ENCODE measurements at places on chromosomes 11 and 22. TPM values are rescaled to one million over a fixed set of nuclear protein-coding genes. Genes with fewer than 3 reads are reported as not detected.

- no peak for DNase-seq
These were observed 238.1 kb upstream of the BLID start for GRCh38 chr11:122354025-122354697.

TUG1 gene
- 250 TPM for polyA plus RNA-seq

- DNase-seq: no peak
These were observed 5.1 kb upstream of the PPP6R3 start for GRCh38 chr11:68455485-68455884.

DNA sequence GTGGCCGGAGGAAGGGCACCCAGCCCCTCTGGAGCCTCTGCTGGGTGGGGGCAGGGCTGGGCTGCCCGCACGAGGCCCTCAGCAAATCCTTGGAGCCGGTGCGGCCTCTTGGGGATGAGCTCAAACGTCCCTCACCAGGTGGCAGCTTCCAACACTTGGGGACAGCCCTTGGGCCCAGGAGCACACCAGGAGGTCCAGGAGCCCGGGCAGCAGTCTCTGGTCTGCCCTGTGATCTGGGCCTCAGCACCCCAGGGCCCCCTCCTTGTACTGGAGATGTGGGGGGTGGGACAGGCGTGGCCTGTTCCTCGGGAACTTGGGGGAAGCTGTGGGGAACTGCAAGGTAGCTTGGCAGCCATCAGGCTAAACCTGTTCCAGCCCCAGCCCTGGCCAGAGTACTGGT lies 40.0 kb downstream of the MOB2 start:
- DNase-seq: no peak

DNA sequence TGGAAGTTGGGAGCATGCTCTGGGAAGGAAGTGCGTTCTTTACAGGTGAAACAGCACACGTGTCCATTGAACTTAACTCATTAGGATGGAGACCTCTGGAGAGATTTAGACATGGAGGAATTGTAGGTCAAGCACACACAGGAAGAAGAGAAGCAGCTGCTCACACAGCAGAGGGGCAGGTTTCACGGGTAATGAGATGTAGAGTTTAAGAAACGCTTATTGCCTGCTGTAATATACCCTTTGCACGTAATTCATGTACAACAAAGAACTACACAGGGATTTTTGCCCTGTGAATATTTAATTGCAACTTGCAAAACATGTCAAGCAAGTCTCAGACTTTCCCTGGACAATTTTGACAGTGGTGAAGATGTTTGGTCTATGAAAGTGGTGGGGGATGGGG lies 508.0 kb downstream of the OPCML start:
- DNase-seq: no peak

DNA sequence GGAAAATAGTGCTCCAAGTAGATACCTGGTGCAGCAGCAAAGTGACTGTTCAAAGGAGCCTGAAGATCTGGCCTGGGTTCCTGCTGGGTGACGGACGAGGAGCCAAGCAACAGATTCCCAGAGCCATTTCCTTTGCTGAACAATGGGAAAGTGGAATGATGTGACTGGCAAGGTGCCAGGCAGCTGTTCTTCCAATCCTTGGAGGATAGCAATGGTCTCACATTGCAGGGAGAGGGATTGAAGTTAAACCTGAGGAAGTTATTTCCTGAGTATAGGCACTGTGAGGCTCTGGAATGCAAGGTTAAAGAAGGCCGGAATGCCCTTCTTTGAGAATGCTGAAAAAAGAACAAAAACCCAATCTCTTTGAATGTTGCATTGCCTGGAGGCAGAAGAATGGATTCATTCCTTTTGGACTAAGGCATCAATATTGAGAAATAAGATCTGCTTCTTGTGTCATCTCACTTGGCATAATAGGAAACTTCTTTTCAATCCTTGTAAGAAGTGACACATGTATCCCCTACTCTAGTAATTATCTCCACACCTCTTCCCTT lies 223.8 kb downstream of the BLID start:
- DNase-seq: no peak

MYOD1 gene
- polyA plus RNA-seq: not detected

PDE3B gene
- 34.5 TPM for polyA plus RNA-seq

DNA sequence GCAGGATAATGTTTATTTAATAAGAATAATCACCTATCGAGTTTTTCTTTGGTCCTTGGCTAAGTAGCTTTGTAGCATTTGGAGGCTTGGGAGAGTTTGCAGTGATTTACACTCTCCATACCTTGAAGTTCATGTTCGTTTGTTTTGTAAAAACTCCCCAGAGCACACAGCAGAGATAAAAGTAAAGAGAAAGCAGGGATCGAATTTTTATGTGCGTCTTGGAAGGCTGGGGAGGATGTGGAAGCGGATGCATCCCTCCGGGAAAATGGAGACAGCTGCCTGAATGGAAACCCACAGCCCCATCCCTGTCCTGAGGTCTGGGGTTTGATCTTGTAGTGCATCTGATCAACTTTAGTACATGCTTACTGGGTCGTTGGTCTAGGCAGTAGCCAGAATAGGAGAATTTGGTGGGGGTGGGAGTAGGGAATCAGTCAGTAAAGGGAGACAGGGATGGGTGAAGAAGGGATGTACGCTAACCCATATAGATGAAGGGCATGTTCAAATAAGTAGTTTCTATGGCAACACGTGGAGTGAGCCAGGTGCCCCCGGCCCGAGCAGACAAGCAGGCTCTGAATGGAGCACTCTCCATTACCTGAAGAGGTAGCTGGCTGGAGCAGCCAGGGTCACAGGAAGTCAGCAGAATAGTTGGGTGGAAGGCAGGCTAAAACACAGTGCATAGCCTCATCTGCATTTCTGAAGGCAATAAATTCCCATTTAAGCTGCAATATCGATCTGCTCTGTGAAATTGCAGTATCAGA lies 147.8 kb downstream of the COMMD9 start:
- no peak for DNase-seq

PKP3 gene
- 11.0 TPM for polyA plus RNA-seq

UBQLNL gene
- 2.2 TPM for polyA plus RNA-seq

SLC22A8 gene
- polyA plus RNA-seq: 0.21 TPM

KCNQ1OT1 gene
- 1.9 TPM for polyA plus RNA-seq

SAA4 gene
- not detected for polyA plus RNA-seq

DNA sequence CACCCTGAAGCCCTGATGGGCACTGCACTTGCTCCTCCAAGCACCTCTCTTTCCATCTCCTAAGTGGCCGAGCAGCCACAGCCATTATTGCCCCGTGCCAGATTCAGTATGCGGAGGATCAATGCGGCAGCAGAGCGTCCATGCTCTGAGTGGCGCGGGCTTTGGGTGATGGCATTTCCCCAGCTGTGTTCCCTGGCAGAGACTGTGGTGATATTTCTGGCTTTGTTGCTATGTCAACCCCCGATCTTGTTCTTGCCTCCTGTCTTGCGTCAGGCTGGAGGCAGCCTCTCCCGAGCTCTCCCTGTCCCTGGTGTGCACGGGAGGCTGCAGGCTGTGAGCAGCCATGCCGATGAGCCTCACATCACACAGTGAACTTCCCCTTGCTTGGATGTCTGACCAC lies 1018.6 kb downstream of the TBC1D22A start:
- DNase-seq: no peak

GRCh38 chr11:47587723-47588326 lies 1.3 kb downstream of the FAM180B start:
- DNase-seq: peak; percentile 83

MMP11 gene
- polyA plus RNA-seq: 8.1 TPM

DNA sequence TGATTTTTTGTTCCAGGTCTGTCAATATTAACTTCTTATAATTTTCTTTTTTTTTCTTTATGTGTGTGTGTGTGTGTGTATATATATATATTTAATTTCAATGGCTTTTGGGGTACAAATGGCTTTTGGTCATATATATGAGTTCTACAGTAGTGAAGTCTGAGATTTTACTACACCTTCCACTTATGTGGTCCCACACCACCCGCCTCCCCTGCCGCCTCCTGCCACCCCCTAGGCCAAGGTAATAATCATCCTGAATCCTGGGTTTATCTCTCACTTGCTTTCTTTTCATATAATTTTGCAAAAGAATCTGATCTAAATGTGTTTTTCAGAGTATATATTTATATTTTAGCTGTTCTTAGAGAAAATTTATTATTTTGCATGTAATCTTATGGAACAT lies 11.1 kb downstream of the NEAT1 start:
- DNase-seq: no peak

OR10AG1 gene
- not detected for polyA plus RNA-seq

GRCh38 chr22:19406281-19406811 lies 25.2 kb downstream of the HIRA start:
- no peak for DNase-seq

OOSP2 gene
- polyA plus RNA-seq: not detected

KRTAP5-10 gene
- polyA plus RNA-seq: 0.27 TPM

MS4A15 gene
- polyA plus RNA-seq: not detected

- DNase-seq: no peak
These were observed at the start of gene MOGAT2 for GRCh38 chr11:75717608-75718418. Gene MOGAT2 (plus strand): TSS chr11:75717838. CDS start chr11:75717889, 51 bp downstream.

DNA sequence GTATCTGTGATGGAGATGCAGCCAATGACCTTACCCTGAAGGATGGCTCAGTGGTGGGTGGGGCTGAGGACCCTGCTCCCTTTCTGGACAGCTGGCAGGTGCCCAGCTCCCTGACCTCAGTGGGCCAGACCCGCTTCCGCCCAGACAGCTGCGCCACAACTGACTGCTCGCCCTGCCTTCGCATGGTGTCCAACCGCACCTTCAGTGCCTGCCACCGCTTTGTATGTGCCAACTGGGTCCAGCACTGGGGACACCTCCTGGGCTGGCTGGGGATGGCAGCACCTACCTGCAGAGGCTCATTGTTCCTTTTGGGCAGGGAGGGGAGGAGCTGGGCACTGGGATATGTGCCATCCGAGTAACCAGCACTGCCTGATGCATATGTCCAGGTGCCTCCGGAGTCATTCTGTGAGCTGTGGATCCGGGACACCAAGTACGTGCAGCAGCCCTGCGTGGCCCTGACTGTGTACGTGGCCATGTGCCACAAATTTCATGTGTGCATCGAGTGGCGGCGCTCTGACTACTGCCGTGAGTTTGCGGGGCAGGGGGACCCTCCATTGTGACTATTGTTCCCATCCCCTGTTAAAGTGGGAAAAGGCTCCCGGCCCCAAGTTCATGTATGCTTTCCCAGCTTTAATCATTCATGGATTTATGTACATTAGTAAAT lies 84.8 kb downstream of the OTOG start:
- no peak for DNase-seq

GRCh38 chr11:10743354-10744000 lies 7.6 kb upstream of the CTR9 start:
- no peak for DNase-seq

DNA sequence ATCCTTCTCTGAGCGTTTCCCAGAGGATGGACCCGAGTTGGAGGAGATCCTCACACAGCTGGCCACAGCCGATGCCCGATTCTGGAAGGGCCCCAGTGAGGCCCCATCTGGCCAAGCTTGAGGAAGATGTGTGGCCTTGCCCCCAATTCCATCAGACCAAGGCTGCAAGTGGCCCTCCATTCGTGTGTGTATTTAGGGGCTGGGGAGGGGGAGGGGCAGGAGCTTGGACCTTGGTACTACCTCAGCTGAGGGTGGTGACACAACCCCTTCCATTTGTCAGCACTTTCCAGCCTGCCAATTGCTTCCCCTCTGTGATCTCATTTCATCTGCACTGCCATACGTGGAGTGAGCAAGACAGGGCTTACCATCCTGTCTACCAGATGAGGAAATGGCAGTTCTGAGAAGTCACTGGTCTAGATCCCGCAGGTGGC lies 1.3 kb upstream of the BBS1 start:
- no peak for DNase-seq

MPPED2 gene
- 3.9 TPM for polyA plus RNA-seq

GRCh38 chr11:111637885-111638284 lies 35.6 kb downstream of the SIK2 start:
- DNase-seq: no peak

OR5B21 gene
- not detected for polyA plus RNA-seq

- no peak for DNase-seq
These were observed 44.8 kb upstream of the ANO3 start for GRCh38 chr11:26287067-26287518.

ZDHHC24 gene
- polyA plus RNA-seq: 6.0 TPM

OR52A1 gene
- polyA plus RNA-seq: 0.03 TPM

- DNase-seq: peak; percentile 36
These were observed 25.6 kb downstream of the RHOD start for GRCh38 chr11:67082071-67082791.

DNA sequence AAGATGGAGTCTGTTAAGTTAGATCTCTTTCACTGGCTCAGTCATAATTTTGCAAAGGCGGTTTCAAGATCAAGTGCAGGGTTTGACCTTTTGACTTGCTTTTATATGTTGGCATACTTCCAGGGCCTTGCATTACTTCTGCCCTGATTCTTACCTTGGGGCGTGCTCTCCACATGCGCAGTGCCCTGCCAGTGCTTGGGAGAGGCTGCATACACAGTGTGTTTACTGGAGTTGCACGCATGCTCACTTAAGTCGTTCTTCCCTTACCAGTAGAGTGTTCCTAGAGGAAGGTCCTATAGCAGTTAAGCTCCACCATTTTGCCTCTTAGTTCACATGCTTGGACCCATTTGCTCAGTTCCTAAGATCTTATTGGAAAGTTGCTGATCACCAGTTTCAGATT lies 21.0 kb upstream of the TMEM123 start:
- no peak for DNase-seq

DNA sequence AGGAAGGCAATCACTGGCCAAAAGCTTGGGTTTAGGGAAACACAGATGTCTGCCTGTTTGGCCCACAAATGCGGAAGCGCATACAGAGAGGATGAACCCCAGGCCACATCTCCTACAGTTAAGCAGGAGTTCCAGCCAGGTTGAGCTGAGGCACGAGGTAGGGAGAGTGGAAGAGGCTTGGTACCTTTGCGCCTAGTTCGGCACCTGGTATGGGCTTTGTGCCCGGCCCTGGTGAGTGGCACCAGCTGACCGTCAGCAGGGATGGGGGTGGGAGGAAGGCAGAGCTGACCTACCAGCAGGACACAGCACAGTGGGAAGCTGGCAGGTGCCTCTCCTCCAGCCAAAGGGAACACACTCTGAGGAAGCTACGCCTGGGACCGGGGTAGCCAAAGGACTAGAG lies 57.6 kb downstream of the KCNC1 start:
- DNase-seq: no peak

DNA sequence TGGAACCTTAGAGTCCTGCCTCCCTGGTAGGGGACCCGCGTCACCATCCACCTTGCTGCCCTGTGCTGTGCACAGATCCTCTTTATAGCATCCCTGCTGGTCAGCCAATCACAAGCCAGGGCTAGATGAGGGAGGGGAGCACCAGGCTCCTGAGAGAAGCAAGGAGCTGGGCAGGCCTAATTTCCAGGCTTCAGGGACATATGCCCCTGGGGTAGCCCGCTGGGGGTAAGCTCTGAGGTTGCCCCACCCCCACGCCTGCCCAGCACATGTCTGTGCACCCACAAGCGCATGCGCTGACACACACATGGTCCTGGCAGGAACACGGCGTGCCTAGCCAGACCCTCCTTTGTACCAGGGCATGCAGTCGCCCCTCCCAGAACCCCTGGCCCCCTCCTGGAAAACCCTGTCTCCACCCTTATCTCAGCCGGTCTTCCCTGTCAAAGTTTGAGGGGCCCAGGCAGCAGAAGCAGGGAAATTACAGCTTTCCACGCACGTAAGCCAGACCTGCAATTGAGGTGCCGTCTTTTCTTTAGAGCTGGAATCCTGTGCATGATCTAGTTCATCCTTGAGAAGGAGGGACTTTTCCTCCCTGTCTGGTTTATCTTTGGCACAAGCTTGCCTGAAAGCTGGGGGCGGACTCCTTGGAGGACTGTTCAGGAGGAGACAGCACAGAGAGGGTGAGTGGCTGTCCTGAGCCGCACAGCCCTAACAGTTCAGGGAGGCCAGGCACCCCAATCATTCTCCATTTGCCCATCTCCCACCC lies 2.1 kb downstream of the SSTR3 start:
- DNase-seq: no peak

GRCh38 chr22:42817556-42817955 lies 39.5 kb downstream of the ARFGAP3 start:
- no peak for DNase-seq

GRCh38 chr11:71272161-71272560 lies 19.8 kb upstream of the SHANK2 start:
- DNase-seq: no peak

Measured in left lung (tissue), 14 donors.